ENCODE measurements at places on chromosomes 4 and X. TPM values are rescaled to one million over a fixed set of nuclear protein-coding genes. Genes with fewer than 3 reads are reported as not detected.
A peak's percentile ranks its signal among the peaks of the same experiment; 100 is the strongest.

HAND2 gene
- 0.77 TPM for total RNA-seq

MFAP3L gene
- total RNA-seq = 5.3 TPM

GAGE12E gene
- total RNA-seq = not detected

GAGE1 gene
- total RNA-seq = 0.49 TPM

BCORL1 gene
- total RNA-seq = 10.9 TPM

DNA sequence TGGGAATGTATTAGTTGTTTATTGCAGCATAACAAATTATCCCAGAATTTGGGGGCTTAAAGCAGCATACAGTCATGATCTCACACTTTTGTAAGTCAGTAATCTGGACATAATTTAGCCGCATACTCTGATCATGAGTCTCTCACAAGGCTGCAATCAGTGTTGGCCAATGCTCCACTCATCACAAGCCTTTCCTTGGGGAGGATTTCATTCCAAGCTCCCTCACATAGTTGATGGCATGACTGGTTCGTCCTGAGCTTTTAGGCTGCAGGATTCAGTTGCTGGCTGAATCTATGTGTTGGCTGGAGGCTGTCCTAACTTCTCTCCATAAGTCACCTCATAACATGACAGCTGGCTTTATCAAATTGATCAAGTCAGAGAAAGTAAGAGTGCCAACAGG is 1568.6 kb upstream of the PCDH7 start:
- no peak overlapping the region for H3K4me3 ChIP-seq
- H3K27ac ChIP-seq = no peak overlapping the region
- H3K27me3 ChIP-seq = no peaks in the 10 kb centered on the region
- H3K4me1 ChIP-seq = no peaks in the 10 kb centered on the region
- DNase-seq = no peak
- no peaks in the 10 kb centered on the region for H3K36me3 ChIP-seq

DNA sequence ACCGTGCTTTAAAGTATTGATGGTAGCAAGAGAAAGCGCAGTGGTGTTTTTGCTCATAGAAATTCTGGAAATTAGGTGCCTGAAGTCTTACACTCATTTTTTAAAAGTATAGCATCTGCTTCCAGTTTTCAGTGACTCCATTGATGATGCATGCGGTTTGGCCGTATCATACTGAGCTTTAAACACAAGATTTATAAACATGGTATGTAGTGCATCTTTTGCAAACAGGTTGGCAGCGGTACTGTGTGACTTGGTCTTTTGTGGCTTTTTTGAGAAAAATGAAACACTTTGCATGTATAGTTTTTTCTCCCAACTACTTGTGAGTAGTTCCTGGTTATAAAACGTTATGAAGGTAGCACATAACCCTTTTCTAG is 2.0 kb downstream of the DDX3X start:
- peak overlapping the region; percentile 35 for H3K4me3 ChIP-seq
- peaks cover 27% of the 10 kb centered on the region for H3K4me1 ChIP-seq
- peaks cover 25% of the 10 kb centered on the region for H3K36me3 ChIP-seq

DNA sequence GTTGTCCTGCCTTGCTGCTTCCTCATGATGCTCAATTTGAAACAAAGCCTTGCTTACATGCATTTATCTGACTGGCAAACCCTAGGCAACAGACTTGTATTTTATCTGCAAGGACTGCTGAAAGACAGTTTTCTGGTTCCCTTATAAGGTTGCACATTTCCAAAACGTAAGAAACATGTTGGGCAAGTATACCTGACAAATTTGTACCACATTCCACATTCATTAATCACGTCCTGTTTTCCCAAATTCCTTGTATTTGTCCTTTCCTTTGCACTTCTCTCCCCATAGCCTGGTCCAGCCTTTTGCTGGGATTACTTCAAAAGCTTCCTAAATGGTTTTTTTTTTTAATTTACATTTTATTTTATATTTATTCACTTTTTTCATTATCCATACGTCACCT is 310.1 kb downstream of the PPP3CA start:
- no peaks in the 10 kb centered on the region for H3K27me3 ChIP-seq
- H3K4me1 ChIP-seq = no peaks in the 10 kb centered on the region
- no peak overlapping the region for H3K4me3 ChIP-seq
- H3K36me3 ChIP-seq = peaks cover 6% of the 10 kb centered on the region
- H3K27ac ChIP-seq = no peak overlapping the region

- no peak for DNase-seq
- H3K4me1 ChIP-seq = no peaks in the 10 kb centered on the region
- no peak overlapping the region for H3K27ac ChIP-seq
- H3K36me3 ChIP-seq = no peaks in the 10 kb centered on the region
- no peak overlapping the region for H3K4me3 ChIP-seq
These were observed 395.9 kb upstream of the HS3ST1 start for GRCh38 chr4:11824566-11824965.

- DNase-seq = no peak
- H3K4me1 ChIP-seq = no peaks in the 10 kb centered on the region
- H3K27ac ChIP-seq = no peak overlapping the region
- H3K36me3 ChIP-seq = no peaks in the 10 kb centered on the region
These were observed 195.2 kb upstream of the PUDP start for GRCh38 chrX:7343181-7343580.

DNA sequence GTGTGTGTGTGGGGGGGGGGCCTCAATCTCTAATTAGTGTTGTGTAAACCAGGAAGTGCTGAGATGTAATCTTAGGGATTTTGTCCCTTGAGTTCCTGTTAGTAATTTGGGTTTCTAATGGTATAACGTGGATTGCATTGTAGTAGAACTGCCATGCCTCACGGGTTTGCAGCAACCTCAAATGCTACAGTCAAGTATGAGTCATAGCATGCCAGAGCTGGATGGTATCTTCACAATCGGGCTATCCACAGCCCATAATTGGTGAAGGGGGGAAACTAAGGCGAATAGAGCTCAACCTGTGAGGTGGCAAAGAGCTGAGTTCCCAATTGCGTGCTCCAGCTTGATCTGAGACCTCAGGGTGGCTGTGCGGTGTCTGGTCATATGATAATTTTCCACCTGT is 2.2 kb upstream of the FMR1NB start:
- H3K27me3 ChIP-seq = no peaks in the 10 kb centered on the region
- H3K36me3 ChIP-seq = no peaks in the 10 kb centered on the region
- DNase-seq = no peak
